ENCODE measurements at places on chromosomes 12 and 14.

DNA sequence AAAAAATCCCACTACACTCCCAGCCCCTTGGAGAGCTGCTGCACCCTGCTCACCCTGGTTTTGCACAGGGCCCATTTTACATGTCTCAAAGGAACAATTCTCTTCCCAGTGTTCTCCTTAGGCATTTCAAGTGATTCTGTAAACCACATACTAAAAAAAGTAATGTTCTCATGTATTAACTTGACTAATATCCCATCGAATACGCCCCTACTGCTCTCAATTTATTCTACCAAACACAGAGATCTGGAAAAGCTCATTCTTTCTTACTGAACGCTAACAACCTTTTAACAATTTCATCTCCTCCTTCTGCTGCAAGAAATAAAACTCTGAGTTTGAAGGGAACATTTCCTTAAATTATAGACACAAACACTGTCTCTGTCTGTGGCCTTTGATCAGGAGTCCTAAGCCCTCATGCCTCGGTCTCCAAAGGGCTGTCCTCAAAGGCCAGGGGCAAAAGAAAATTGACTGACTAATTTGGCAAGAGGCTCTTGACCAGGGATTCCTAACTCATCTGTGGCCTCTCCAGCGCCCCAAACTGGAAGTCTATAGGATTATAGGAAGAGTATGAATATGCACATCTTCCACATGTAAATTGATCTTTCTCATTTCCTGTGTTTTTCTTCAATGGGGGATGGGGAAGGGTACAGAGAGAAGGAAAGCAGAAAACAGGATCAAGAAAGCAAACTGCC is 17.1 kb upstream of the TSPAN11 start:
- peak; percentile 41 for DNase-seq

GRCh38 chr14:90491221-90491885 is 94.5 kb downstream of the CALM1 start:
- DNase-seq: peak; percentile 67

- DNase-seq: peak; percentile 78
Measured at GRCh38 chr14:91858536-91859275, 8.6 kb downstream of the TC2N start.

DNA sequence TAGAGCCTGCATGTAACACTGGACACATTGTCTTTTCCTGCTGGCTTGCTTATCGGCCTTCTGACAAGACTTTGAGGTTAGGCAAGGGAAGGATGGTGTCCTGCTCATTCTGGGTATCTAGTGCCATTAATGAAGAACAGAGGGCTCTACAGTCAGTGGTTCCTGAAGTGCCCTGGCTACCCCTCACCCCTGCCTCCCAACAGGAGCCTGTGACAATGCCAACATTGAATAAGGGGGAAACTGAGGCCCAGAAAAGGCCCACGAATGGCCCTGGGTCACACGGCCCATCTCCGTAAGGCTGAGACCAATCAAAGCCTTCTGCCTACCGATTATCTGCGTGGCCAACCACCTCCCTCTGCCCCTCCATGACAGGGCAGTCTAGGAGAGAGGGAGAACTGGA is 2.1 kb downstream of the IFI27L2 start:
- DNase-seq: no peak

DNA sequence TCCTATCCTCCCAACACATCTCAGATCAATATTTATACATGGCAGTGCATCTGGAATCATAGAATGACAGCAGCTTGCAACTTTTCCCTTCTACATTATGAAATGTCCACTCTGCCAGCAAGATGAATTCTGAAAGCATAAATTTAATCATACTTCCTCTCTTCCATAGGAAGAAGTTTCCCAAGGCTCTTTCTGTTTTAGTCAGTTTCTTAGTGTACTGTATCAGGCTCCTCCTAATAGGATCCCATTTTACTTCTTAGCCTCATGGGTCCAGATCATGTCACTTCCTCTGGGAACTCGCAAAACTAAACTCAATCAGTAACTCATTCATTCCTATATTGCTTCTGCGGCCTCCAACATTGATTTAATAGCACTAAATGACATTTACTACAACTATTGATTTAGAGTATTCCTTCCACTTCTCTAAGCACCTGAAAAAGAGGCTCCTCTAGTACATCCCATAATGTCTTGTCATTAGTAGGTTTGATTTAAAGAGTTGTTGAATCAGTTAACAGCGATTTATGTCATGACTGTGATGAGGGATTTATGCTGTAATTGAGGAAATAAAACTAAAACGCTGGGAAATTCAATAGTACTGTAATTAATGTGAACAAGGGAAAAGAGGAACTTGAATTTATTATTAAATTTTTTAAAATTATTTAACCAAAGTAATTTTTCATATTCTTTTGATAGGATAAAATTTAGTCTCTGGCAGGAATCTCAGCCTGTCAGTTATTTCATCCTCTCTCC is 4.0 kb downstream of the CLEC1A start:
- no peak for DNase-seq

- no peak for DNase-seq
Measured at GRCh38 chr14:77843195-77843594, 43.3 kb downstream of the ADCK1 start.

DNA sequence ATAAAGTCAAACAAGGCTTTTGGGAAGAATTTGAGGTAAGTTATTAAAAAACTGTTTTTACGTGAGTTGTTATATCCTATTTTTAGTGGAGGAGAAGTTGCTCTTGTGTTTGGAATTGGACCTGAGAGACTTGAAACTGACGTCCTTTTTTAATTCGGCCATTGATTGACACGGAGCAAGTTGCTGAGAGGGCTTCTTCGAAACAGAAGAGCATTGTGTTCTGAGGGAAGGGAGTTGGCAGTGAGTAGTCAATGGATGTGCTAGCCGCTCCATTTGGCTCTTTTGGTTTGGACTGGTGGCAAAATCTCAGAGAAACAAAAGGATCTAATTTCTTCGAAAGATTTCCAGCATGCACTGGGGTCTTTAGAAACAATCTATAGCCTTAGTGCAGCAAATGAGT is 37.3 kb downstream of the PTPN11 start:
- no peak for DNase-seq

DNA sequence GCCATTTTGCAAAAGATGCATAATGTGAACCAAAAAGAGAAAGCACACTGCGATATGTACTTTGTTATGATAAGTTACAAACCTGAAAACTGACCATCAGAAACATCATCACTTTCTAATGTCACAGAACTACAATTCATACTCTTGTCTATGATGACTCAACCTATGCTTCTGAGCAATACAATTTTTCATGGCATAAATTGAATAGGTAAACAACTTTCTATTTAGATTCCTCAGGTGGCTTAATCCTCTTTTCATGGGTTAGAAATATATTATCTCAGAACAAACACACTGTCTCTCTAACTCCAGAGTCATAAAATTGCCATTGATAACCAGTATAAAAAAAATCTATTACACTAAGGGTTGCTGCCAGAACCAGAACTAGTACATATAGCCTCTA is 1715.0 kb upstream of the FLRT2 start:
- no peak for DNase-seq

DNA sequence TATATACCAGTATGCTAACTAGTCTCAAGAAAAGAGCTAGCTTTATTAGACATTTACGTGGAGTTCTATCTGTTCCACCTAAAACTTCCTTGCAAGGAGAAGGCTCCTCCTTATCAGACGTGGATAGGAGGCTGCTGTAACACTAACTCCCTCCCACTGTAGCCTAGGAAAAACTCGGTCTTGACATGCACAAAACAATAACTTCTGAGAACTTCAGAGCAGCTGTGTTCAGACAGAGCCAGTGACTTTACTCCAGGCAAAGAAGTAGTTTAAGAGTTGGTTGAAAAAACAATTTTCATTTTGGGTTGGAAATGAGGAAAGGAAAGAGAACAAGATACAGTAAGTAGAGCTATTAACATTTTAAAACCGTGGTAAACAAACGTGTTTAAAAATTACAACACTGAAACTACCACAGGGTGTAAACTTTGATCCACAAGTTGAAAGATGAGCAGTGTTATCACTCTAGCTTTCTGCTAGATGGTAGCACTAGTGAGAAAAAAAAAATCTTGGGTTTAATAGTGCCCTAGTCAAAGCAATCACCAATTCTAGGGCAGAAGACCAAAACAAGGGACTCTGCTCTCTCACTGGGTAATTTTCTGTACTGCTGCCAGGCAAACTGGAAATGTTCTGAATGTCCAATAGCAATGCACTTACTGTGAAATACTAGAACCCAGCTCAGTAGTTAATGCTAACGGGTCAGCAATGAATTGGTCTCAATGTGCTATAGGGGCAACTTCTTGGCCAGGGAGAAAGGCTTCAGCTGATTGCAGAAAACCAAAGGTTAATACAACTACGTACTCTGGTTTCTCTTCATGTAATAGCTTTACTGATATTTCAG is 2.4 kb downstream of the ATF7 start:
- peak; percentile 74 for DNase-seq

DNA sequence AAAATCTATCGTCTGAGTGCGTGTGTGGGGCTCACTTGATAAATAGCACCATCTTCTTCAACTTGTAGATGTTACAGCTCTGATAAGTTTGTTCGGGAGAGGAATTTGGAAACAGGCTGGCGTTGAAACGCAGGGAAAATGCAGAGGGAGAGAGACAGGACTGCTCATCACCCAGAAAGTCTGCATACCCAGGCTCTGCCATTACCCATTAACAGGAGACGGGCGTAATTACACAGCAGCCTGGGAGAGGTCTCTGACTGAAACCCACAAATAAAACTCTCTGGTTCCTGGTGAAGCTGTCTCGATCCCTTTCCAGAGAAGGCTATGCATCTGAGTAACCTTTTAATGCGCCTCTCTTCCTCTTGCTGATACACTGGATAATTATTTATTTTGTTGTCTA is 547.3 kb downstream of the BCL11B start:
- no peak for DNase-seq

DNA sequence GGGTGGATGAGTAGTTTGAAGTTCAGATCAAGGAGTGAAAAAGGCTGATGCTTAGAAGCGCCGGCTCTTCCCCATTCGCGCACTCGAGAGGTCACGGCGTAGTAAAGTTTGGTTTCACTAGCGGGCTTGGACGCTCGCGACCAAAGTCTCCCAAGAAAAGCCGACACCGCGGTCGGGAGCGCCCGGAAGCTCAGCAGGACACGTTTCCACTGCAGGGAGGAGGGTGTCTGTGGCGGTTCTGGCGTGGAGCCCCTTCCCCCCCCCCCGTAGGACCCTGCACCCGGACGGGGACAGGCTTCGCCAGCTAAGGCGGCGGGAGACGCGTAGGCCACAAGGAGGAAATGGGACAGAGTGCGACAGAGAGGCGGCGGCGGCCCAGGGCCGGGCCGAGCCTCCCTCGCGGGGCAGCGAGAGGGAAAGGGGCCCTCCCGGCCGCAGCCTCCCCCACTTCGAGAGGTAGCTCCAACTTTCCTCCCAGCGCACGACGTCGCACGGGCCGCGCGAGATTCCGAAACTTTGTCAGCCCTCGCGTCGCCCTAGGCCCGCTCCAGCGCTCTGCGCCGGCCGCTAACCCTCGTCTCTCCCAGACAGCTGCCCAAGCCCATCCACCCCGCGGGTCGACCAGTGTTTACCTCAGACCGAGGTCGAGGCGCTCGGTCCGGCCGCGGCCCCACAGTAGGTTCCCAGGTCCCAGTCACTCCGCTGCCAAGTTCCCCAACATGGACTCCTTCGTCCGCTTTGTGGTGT is 480 bp downstream of the SCAF11 start:
- DNase-seq: peak; percentile 78

GRCh38 chr12:82329508-82329907 is 28.7 kb downstream of the CCDC59 start:
- no peak for DNase-seq

- DNase-seq: peak; percentile 37
Measured at GRCh38 chr14:96166461-96167223, 38.0 kb upstream of the BDKRB2 start.

DNA sequence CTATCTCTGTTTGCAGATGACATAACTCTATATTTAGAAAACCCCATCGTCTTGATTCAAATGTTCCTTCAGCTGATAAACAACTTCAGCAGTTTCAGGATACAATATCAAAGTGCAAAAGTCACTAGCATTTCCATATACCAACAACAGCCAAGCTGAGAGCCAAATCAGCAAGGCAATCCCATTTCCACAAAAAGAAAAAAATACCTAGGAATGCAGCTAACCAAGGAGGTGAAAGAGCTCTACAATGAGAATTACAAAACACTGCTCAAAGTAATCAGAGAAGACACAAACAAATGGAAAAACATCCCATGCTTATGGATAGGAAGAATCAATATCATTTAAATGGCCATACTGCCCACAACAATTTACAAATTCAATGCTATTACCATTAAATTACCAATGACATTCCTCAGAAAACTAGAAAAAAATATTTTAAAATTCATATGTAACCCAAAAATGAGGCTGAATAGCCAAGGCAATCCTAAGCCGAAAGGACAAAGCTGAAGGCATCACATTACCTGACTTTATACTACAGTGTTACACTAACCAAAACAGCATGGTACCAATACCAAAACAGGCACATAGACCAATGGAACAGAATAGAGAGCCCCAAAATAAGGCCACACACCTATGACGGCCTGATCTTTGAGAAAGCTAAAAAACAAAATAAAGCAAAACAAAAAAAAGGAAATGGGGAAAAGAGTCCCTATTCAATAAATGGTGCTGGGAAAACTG is 901.7 kb downstream of the LRFN5 start:
- DNase-seq: no peak

DNA sequence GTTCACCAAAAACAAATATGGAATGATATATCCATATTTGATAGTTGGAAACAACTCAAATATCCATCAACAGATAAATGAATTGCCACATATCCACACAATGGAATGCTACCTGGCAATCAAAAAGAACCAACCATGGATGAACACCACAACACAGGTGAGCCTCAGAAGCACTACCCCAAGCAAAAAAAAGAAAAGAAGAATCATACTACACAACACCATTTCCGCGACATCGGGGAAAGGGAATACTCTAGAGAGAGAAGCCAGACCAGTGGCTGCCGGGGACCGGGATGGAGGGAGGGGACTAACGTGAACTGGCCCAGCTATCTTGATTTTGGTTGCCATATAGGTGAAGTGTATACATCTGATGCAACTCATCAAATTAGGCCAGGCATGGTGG is 41.4 kb downstream of the SCARB1 start:
- DNase-seq: no peak

GRCh38 chr12:122022393-122023338 is 982 bp downstream of the BCL7A start:
- DNase-seq: peak; percentile 62

- no peak for DNase-seq
Measured at GRCh38 chr12:20716037-20716436, 20.9 kb downstream of the SLCO1C1 start.

GRCh38 chr12:53097564-53098353 is at the start of gene IGFBP6:
IGFBP6 (plus strand) TSS chr12:53097667; CDS start chr12:53097718, 51 bp downstream.
- DNase-seq: peak; percentile 90

GRCh38 chr12:32032205-32032810 is 73.1 kb downstream of the RESF1 start:
- DNase-seq: peak; percentile 56
